ENCODE measurements at places on chromosomes 1 and 21.

GRCh38 chr1:3431266-3431665, 23.2 kb upstream of the ARHGEF16 start:
- no peak for DNase-seq

- no peak for DNase-seq
Measured at GRCh38 chr1:186139115-186139514, 235.9 kb downstream of the TPR start.

DNA sequence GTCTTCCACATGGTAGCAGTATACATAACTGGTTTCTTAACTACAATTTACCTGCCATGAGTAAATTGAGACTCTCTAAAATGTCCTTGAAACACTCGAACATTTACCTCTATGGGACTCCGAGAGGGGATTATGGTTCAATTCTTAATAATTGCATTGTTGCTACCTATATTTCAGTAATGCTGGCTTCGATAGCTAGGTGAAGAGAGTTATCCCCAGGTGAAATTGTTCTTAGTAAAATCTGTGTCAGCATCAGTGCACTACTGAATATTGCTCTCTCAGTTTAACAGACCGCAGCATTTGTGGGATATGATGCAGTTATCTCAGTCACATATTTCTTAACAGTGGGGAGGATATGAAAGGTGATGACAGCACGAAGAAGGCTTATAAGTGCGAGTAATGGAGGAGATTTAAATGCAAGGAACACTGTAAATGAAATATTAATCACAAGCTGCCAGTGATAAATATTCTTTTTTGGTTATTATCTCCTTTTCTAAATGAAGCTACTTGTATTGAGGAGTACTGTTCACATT, 801.9 kb downstream of the BRINP3 start:
- no peak for DNase-seq

- DNase-seq = no peak
Measured at GRCh38 chr1:203690730-203691129, 64.1 kb downstream of the ATP2B4 start.

DNA sequence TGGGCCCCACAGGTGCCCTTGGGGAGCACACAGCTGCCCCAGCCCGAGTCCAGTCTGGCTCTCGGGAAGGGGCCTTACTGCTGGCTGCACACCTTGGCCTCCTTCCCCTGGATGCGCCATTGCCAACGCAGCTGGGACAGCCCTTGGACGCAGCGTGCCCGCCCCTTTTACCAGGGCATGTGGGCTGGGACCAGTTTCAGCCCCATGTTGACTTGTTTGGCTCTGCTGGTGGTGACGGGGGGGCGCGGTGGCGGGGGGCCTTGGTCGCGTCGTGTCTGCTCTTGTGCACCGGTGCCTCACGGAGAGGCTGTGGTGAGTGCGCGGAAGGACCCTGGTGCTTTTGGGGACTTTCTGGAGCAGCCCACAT, 19.6 kb downstream of the SKI start:
- DNase-seq = no peak

GRCh38 chr21:15559660-15560059, 170.1 kb upstream of the USP25 start:
- DNase-seq = no peak

GRCh38 chr1:182784556-182785171, 4.9 kb upstream of the NPL start:
- no peak for DNase-seq

- DNase-seq = no peak
Measured at GRCh38 chr21:40902299-40902698, 55.3 kb upstream of the DSCAM start.

- no peak for DNase-seq
Measured at GRCh38 chr1:71738910-71739309, 543.4 kb downstream of the NEGR1 start.
